ENCODE measurements at places on chromosomes 16 and 17.

DNA sequence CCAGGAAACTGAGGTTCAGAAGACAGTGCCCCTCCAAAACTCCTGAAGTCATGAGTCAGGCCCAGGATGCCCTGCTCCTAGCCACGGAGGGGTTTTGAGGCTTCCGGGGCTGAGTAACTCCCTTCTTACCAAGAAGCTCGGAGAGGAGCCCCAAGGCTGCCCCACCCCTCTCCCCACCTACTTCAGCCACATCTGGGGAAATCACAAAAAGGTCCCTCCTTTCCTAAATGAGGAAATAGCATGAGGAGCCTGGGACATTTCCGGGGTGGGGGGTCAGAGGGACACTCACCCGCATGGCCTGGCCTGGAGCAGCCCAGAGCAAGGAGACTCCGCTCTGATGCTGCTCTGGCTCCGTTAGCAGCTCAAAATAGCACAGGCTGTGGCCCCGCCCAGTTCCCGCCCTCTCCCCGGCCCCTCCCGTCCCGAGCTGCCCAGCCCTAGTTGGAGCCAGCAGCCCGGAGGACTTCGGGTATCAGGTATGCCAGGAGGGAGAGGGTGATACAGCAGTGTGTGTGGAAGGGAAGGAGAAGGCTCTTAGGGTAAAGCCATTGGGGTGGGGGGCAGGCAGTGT lies 40.1 kb downstream of the MYO18A start:
- DNase-seq: no peak

- DNase-seq: no peak
These were observed 841 bp upstream of the NDRG4 start for GRCh38 chr16:58499092-58499511.

- DNase-seq: no peak
These were observed 1.1 kb downstream of the ORC6 start for GRCh38 chr16:46690281-46691178.

DNA sequence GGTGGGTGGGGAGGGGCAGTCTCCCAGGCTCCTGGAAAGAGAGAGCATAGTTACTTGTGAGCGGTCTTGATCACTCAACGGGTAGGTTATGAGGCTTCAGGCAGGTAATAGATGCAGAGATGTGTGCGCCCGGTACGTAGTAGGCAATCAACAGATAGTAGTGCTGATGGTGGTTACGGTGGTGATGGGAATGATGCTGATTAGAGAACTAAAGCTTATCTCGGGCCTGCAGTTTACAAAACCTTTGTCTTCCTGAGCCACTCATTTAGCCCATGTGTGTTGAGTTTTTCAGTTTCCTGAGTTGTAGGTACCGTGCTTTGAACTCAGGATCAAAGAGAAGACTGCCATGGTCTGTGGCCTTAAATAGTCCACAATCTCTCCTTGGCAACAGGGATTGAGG lies 401.0 kb downstream of the SNX29 start:
- DNase-seq: no peak

DNA sequence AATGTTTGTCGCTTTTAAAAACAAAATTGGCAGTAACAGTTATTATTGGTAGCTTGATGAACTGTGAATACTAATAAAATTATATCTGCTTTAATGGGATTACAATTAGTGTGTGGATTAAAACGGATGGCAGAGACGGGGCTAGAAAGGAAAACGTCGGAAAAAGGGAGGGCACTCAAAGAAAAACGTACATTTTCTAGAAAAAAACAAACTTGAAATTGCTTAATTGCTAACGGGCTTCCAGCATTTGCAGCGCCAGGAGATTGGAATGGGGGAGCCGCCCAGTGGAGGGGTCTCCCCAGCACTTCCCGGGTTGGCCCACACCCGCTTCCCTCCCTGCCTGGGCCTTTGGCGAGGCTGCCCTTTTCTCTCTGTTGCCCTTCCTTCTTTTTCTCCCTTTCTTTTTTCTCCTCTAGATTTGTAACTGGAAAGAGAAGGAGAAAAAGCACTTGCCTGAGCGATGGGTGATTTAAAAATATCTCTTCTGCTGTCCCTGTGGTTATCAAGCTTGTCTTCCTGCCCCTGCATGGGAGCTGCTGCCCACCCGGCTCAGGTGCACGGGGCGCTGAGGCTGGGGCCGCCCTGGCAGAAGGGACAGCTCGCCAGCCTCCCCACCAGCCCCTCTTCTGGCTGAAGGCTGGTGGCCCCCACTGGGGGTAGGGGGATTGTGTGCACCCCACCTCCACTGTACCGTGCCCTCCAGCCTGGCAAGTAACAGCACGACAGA lies 5.9 kb downstream of the BAHCC1 start:
- DNase-seq: no peak

GRCh38 chr16:11111150-11111549 lies 144.9 kb downstream of the SOCS1 start:
- DNase-seq: no peak

DNA sequence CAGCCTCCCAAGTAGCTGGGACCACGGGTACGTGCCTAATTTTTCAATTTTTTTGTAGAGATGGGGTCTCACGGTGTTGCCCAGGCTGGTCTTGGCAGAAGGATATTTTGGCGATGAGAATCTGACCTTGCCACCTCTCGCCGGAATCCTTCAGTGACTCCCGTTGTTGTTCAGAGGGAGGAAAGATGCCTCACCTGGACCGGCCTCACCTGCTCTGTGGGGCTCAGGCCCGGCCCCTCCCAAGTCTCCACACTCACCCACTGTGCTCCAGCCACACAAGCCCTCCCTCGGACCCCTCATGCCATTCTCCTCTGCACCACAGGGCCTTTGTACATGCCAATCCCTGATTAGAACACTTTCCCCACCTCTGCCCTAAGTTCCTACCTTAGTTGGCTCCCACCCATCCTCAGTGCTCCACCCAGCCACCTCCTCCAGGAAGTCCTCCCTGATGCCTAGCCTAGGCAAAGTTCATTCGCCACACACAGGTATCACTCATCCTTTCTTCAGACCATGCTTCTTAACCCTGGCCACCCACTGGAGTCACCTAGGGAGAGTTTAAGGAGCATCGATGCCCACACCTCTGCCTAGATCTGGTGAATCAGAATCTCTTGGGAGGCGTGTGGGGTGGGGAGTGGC lies 136.1 kb downstream of the GSG1L start:
- DNase-seq: no peak

DNA sequence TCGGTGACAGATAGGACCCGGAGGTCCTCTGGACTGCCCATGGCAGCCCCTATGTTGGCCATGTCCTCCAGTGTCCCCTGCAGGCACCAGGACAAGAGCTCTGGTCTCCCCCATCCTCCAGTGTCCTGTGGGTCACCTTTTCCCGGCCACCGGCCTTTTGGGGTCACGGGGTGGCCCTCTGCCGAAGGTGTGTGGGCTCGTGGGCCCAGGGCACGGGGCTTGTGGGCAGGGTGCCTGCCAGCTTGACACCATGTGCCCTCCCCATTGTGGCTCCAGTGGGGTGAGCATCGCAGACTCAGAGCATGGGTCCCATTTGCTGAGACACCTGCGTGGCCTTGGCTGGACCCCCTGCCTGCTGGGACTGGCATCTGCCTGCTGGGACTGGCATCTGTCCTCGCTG lies 18.1 kb downstream of the GSE1 start:
- DNase-seq: no peak

DNA sequence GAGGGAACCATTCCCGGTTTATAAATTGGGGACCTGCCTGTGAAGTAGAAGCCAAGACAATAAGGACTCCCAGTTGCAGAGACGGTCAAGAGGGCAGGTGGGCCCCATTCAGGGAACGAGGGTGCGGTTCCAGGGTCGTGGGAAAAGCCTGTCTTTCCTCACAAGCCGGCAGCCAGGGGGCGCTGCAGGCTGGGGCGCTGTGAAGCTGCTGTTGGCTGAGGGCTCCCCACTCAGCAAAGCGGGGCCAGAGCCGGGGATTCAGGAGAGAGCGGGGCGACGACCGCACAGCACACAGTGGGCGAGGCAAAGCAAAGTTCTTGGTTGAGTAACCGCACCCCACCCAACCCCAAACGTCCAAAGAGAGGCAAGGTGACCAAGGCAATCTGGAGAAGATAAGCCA lies 24.9 kb downstream of the CDRT15 start:
- no peak for DNase-seq

DNA sequence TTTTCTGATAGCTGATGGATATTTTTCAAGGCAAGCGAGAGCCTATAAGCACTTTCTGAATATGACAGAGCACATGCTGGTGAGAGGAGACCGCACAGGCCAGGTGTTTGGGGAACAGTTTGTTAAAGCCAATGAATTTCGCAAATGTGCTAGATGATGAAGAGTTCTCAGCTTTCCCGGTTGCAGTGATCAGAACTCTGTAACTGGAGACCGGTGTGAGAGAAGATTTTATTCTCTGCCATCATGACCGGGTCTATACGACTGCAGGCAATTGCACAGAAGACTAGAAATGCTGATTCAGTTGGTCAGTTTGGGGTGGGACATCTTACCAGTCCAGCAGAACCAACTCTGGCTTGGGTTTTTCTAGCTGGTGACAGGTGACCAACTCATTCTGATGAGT lies 25.4 kb downstream of the SMTNL2 start:
- DNase-seq: no peak

DNA sequence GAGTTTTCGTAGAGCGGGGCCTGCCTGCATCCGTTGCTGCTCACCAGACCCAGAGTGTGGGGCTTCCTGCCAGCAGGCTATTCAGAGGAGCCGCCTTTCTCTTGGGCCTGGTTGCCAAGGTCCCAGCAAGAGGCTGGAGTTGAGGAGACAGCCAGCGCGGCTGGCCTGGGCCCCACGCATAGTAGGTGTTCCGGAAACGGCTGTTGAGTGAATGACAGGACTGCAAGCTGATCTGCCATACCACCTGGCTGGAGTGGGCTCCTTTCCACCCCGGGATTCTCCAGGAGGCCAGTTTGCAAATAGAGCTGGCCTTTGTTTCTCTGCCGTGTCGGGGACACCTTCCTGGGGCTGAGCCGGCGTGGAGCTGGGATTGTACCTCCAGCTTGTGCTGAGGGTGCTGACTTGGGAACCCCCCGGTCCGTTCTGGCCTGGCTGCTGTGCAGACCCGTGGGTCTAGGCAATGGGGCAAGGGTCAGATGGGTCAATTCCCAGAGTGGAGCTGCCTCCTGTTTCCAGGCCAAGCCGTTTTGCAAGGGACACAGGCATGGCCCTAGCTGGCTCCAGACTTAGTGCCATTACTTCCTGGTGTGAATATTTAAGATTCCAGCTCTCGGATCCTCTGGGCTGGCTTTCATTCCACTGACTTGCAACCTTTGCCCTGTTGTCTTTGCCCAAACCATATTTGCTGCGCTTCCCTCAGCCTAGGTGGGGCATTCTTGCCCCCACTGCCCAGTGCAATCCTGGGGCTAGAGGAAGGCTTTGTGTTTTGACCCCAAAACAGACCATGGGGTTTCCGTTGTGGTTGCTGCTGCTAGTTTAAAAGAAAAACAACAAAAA lies 68.8 kb downstream of the CMIP start:
- peak; percentile 71 for DNase-seq

GRCh38 chr17:45302649-45303173 lies 14.1 kb downstream of the MAP3K14 start:
- DNase-seq: no peak

GRCh38 chr17:5821803-5822202 lies 237.5 kb upstream of the NLRP1 start:
- DNase-seq: no peak

DNA sequence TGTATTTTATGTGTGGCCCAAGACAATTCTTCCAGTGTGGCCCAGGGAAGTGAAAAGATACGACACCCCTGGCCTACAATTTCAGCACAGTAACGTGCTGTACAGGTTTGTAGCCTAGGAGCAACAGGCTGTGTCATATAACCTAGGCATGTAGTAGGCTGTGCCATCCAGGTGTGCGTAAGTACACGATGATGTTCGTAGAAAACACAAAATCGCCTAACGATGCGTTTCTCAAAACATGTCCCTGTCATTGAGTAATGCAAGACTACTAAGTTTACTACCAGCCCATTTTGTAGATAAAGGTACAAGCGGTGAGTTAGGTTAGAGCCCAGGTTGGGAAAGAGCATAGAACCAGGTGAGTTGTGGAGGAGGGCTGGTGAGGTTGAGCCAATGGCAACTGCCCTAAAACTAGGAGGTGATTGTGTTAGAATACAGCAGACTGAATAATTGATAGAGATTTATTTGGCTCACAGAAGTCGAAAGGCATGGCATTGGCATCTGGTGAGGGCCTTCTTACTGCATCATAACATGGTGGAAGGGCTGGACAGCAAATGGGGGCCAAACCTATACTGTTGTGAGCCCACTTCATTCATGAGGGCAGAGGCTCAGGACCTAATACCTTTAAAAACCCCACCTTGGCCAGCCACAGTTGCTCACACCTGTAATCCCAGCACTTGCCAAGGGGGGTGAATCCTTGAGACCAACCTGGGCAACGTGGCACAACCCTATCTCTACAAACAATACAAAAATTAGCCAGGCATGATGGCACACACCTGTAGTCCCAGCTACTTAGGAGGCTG lies 4.2 kb downstream of the EIF1 start:
- DNase-seq: no peak

DNA sequence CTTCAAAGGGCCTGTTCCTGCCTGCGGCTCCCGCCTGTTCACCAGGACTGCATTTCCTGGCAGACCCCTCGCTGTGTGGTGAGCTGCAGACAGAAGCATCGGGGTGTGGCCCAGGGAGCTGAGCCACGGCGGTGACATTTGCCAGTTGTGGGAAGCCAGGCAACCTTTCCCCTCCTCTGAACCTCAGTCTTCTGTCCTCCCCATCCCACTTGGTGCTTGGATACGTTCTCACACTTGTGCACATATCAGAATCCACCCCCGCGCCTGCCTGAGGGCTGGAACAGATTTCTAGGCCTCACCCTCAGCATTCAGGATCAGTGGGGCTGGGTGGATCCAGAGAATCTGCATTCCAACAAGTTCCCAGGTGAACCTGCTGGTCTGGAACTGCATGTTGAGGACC lies 63.5 kb downstream of the CRISPLD2 start:
- no peak for DNase-seq

DNA sequence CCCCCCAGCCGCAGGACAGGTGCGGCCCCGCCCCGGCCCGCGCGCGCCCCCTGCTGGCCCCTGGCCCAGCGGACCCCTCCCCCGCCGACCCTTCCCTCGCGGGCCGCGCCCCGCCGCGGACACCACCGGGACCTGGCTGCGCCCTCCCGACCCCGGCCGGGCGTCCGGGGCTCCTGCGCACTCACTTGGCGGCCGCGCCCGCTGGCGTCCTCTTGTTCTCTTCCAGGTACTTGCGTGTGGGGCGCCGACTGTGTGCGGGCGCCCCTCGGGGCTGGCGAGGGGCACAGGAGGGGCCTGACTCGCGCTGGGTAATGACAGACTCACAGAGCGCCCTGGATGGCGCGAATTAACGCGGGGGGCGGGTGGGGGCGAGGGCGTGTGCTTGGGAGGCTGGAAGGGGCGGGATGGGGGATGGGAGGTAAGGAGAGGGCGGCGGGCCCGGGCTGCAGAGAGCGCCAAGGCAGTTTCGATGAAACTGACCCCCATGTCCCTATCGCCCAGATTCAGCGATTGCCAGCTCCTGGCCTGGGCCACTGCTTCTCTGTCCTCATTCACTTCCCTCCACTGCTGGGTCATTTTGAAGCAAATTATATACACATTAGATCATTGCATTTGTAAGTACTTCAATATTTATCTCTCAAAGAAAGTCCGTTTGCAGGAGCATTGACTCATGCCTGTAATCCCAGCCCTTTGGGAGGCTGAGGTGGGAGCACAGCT lies 445 bp upstream of the DBNDD1 start:
- DNase-seq: no peak

Data from T47D (cell line).